ENCODE measurements at places on chromosomes 7 and 10.

GRCh38 chr10:2716596-2716995 lies 350.8 kb upstream of the PFKP start:
- DNase-seq, result no peak

DNA sequence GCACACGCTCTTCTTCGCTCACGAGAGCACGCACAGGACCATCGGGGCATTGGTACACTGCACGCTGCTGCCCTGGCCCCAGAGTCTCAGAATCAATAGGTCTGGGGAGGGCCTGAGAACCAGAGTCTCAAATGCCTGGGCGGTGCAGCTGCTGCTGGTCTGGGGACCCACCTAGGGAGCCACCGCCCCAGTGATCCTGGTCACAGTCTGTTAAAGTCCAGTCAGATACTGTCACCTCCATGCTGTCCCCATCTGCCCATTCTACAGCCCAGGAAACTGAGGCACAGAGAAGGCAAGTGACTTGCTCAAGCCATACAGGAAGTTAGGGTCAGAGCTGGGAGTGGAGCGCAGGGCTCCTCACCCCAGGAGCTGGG lies 38.0 kb downstream of the ZCCHC24 start:
- DNase-seq, result no peak

DNA sequence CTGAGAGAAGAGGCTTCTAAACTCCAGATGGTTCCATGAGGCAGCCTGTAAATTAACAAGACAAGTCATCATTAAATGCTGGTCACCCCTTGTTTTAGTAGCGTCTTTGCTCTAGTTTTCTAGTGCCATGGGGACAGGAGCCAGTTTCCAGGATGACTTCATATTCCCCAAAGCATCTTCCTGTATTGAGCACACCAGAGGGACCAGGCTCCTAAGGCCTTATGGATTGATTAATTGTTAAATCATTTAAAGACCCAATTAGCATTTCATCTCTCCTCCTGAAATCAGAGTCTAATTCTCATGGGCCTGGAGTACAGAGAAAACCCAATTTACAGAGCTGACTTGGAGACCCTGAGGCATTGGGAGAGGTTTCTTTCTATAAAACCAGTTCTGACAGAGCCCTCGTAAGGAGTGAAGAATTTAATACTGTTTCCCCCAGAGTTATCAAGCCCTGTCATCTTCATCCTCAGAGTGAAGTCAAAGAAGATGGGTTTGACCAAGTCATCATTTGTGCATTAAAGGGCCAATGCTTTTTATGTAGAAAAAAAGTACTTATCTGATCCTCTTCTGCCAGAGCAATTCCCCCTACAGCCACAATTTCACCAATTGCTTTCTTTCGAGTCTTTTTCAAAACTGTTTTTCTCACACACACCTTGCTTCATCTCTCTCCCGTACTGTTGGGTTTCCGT lies 678.7 kb downstream of the SDK1 start:
- no peak for DNase-seq

GRCh38 chr10:69948261-69948660 lies 104.4 kb upstream of the MACROH2A2 start:
- DNase-seq, result peak; percentile 17

- no peak for DNase-seq
Observed at GRCh38 chr7:74138334-74138867, 35.8 kb upstream of the EIF4H start.

- no peak for DNase-seq
Observed at GRCh38 chr10:76382381-76382851, 951.0 kb downstream of the LRMDA start.

DNA sequence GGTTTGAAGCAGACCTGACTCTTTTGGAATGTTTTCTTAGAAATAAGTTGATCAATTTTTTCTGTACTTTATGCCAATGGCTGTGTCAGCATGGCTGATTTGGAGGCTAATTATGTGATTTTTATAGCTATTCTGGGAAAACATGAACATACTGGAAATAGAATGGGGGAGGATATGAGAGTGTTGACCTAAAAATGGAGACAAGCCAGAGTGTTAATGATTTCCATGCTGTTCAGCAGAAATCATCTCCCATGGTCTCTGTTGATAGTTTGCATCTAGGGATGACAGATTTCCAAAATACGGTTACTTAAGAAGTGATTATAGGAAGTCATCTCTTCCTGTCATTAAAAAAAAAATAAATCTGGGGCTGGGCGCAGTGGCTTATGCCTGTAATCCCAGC lies 32.7 kb upstream of the DMTF1 start:
- DNase-seq, result no peak

GRCh38 chr7:32580646-32581045 lies 85.4 kb downstream of the AVL9 start:
- no peak for DNase-seq

- DNase-seq, result no peak
Observed at GRCh38 chr10:90413196-90413595, 444.6 kb downstream of the HTR7 start.

DNA sequence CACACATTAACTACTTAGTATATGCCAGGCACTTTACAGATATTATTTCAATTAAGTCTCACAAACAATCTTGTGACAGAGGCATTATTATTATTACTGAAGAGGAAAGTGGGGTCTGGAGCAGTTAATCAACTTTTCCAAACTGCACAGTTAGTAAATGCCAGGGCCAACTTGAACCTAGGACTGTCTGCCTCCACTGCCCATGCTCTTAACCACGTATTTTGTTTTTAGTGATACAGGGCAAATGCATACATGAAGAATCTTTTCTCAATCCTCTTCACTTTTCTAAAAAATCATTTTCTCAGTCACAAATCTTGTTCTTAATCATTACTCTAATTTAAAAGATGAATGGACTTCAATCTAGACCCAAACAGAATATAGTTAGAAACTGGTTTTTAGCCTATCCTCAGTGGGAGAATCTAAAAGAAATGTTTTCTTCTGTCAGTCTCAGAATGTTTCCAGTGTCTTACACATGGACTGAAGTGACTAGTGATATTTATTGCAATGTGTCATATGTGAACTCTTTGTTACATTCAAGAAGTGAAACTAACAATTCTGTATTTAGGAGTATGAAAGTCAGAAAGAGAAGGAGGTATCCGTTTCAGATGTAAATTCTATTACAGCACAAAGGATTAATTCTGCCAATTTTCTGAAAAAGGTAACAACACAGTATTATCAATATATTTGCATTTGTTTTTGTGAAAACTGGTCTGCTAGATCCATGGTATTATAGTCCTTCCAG lies 55.5 kb upstream of the CCNJ start:
- no peak for DNase-seq

DNA sequence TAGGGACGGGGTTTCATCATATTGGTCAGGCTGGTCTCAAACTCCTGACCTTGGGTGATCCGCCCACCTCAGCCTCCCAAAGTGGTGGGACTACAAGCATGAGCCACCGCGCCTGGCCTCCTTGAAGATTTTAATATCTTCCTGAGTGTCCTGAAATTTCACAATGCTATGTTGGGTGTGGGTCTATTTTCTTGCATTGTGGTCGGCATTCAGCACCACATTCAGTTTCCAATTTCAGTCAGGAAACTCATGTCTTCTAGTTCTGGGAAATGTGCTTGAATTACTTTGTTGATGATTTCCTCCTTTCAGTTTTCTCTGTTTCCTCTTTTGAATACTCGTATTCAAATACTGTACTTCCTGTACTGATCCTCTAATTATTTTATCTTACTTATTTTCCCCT lies 49.3 kb upstream of the IL6 start:
- DNase-seq, result no peak

DNA sequence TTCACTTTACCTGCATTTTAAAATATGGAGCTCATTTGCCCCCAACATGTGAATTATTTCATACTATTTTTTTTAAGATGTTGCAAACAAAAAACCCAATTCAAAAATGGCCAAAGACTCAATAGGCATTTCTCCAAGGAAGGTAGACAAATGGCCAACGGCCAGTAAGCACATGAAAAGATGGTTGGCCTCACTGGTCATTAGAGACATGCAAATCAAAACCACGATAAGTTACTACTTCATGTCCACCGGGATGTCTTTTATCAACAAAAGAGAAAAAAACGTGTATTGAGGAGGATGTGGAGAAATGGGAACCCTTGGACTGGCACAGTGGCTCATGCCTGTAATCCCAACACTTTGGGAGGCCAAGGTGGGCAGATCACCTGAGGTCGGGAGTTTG lies 3.4 kb upstream of the CTBP2 start:
- DNase-seq, result no peak

Data from mucosa of descending colon (tissue), 3 donors.